ENCODE measurements at places on chromosomes 1 and 21.

DNA sequence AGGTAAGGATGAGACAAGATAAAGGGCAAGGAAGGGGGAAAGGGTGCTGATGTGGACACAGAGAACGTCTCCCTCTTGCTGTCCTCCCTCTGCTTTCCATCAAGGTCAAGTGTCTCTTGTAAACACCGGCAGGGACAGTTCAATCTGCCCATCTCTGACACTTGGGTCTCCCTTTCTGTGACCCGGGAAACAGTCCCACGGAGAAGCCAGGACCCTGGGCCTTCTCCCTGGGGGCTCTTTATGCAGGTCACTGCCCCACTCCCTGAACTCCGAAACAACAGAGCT lies 254.3 kb downstream of the LTN1 start:
- H3K36me3 ChIP-seq, result no peaks in the 10 kb centered on the region
- no peaks in the 10 kb centered on the region for H3K27me3 ChIP-seq
- H3K27ac ChIP-seq, result no peak overlapping the region
- H3K4me3 ChIP-seq, result no peak overlapping the region
- no peak for DNase-seq

DNA sequence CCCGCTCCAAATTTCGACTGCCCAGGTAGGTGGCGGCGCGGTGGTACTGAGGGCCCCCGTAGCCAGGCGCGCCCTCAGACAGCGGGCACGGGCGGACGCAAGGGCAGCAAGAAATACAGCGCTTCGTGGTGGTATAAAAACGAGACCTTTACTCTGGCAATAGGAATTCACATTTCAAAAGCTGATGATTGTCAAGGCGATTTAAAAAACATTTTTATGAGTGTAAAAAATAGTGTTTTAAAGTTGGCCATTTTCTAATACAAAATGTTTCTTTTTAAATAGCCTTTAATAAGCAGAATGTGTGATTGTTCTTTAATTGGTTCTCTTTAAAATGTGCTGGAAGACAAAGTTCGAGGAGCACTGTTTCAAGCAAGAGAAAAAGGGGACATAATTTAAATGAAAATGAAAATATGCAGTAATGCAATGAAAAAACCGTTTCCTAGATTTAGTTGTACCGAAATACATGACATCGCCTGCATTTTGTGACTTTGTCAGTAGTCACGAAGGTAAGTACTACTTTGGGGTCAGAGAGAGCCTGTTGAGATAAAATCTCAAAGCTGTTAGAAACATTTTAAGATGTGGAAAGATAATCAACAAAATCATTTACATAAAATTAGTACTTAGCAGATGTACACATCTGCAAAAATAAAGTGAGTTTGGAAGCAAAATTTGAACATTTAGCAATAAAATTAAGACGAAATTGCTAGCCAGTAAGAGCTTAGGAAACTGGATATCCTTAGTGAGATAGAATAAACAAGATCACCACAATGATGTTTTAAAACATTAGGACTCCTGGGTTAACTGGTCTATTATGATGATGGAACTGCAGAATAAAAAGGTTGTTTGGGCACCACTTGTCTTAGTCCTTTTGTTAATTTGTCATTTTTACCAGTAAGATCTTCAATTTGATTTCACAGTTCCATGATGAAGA lies 1.1 kb upstream of the PSMG1 start:
- H3K4me1 ChIP-seq, result peaks cover 22% of the 10 kb centered on the region
- H3K27ac ChIP-seq, result peak overlapping the region; percentile 96
- no peak for DNase-seq
- peaks cover 12% of the 10 kb centered on the region for H3K36me3 ChIP-seq
- H3K4me3 ChIP-seq, result peak overlapping the region; percentile 84
- H3K27me3 ChIP-seq, result no peaks in the 10 kb centered on the region

GRCh38 chr1:117051224-117052064 lies 8.7 kb upstream of the TTF2 start:
- peak; percentile 82 for DNase-seq
- peaks cover 17% of the 10 kb centered on the region for H3K4me1 ChIP-seq
- no peaks in the 10 kb centered on the region for H3K27me3 ChIP-seq

DNA sequence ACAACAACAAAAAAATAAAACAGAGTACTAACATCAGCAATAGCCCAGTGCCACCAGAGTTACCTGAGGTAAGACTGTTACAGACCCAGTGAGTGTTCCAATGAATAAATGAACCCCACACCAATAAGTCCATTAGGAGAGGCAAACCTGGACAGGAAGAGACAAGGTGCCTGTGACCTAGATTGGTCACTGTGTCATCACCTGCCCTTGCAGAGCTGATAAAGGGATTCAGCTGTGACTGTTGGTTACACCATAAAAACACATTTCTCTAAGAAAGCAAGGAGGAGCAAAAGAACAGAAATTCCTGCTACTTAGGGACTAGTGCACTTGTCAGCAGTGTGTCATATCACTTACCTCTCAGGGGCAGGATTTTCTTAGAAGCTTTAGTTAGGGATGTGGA lies 37.5 kb downstream of the CD2 start:
- peaks cover 28% of the 10 kb centered on the region for H3K4me1 ChIP-seq
- H3K4me3 ChIP-seq, result no peak overlapping the region
- no peaks in the 10 kb centered on the region for H3K27me3 ChIP-seq
- H3K36me3 ChIP-seq, result no peaks in the 10 kb centered on the region
- no peak overlapping the region for H3K27ac ChIP-seq

GRCh38 chr1:91637539-91637994 lies 136.9 kb downstream of the CDC7 start:
- H3K27ac ChIP-seq, result peak overlapping the region; percentile 58
- H3K27me3 ChIP-seq, result no peaks in the 10 kb centered on the region
- H3K4me3 ChIP-seq, result no peak overlapping the region
- DNase-seq, result peak; percentile 82

GRCh38 chr1:67626861-67627235 lies 58.2 kb upstream of the GADD45A start:
- H3K27ac ChIP-seq, result no peak overlapping the region
- no peak for DNase-seq
- H3K4me3 ChIP-seq, result no peak overlapping the region
- no peaks in the 10 kb centered on the region for H3K4me1 ChIP-seq

DNA sequence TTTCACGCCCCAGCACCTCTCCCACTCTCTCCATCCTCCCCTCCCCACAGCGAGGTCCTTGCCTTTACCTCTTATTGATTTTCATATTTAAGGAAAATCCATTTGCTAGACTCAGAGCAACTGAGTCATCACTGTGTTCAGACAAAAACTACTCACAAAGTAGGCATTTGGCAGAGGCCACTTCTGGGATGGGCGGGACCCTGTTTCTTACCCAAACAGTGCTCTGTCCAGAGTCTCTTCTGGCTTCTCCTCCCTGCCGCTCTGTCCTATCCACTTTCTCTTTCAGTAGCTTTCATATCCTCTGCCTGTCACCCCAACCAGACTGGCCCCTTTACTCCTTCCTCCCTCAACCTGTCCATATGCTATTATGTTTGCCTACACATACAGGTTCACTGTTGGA lies 2.4 kb upstream of the NAV1 start:
- H3K36me3 ChIP-seq, result no peaks in the 10 kb centered on the region
- H3K4me3 ChIP-seq, result no peak overlapping the region
- H3K4me1 ChIP-seq, result peaks cover 11% of the 10 kb centered on the region

- no peaks in the 10 kb centered on the region for H3K27me3 ChIP-seq
- no peak overlapping the region for H3K4me3 ChIP-seq
- H3K27ac ChIP-seq, result peak overlapping the region; percentile 83
- peaks cover 23% of the 10 kb centered on the region for H3K4me1 ChIP-seq
Observed at GRCh38 chr21:39007985-39008384, 175.3 kb downstream of the PSMG1 start.

DNA sequence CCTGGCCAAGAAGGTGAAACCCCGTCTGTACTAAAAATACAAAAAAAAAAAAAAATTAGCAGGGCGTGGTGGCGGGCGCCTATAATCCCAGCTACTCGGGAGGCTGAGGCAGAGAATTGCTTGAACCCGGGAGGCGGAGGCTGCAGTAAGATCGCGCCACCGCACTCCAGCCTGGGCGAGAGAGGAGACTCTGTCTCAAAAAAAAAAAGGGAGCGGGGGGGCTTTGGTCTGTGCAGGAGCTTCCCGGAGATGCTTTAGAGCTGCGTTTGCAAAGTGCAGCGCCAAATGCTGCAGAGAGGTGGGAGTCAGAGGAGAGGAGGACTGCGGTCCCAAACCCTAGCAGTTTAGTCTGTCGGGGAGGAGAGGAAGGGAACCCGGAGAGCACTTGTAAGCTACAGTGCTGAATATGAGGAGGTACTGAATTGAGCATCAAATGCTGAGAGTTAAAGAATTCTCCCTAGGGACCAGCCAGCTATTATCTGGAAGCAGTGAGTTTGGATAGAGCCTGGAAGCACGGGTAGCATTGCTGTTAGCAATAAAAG lies 569 bp downstream of the FALEC start:
- peaks cover 16% of the 10 kb centered on the region for H3K4me1 ChIP-seq
- no peaks in the 10 kb centered on the region for H3K27me3 ChIP-seq
- peak overlapping the region; percentile 91 for H3K4me3 ChIP-seq
- DNase-seq, result peak; percentile 70
- peaks cover 16% of the 10 kb centered on the region for H3K36me3 ChIP-seq

DNA sequence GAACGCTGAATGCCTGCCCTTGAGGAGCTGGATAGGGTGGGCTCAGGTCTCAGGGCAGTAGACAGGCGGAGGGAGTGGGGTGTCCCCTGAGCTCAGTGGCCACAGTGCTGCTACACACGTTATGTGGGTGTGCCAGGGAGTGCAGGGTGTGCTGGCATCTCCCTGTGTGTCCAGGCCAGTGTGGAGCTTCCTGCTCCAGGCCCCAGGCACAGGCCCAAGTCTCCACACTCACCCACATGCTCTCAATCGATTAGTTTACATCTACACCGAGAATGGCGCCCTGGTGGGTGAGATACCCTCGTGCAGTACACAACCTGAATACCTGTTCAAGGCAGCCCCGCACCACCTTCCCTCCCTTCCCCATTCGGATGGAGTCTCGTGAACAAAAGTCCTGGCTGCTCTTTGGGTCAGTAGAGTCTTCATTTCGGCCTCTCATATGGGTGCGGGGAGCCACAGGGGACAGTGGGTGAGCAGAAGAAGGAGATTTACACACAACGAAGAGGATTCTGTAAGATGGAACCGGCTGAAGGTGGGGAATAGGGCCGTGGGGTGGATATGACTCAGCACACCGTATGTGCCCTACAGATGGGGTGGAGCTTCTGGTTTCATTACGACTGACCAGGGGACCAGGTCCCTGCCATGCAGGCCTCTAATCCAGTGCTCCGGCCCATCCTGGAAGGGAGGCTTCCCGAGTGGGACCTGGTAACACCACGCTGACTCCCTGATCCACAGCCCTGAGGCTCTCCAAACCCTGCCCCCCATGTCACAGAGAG lies 93.3 kb downstream of the SPSB1 start:
- H3K27me3 ChIP-seq, result peaks cover 16% of the 10 kb centered on the region
- H3K4me3 ChIP-seq, result no peak overlapping the region
- no peak for DNase-seq
- peaks cover 23% of the 10 kb centered on the region for H3K4me1 ChIP-seq

GRCh38 chr1:51168936-51169335 lies 66.9 kb downstream of the C1orf185 start:
- H3K27me3 ChIP-seq, result no peaks in the 10 kb centered on the region
- H3K27ac ChIP-seq, result no peak overlapping the region
- no peak overlapping the region for H3K4me3 ChIP-seq
- peaks cover 12% of the 10 kb centered on the region for H3K4me1 ChIP-seq

DNA sequence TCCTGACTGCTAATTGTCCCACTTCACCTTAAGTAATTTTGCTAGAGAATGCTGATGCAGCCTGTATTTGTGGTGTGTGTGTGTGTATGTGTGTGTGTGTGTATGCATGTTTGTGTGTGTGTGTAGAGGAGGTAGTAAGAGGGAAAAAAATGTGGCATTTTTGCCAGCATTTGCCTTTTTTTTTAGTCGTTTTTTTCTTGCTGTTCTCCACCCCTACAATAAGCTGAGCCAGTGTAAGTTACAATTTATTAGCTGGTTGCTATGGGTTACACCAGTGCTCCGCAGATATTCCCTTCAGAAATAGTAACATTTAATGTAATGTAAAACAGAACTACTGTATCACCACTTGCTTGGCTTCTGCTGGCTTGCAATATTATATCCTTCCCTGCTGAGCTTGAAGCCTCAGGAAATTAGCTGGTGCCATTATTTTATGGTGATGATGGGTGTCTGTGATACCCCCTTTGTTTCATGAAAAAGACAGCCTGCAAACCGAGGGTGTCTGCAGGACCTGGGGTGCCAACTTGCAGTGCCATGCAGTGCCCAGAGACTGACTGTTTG lies 23.4 kb upstream of the IGSF3 start:
- H3K27me3 ChIP-seq, result no peaks in the 10 kb centered on the region
- no peaks in the 10 kb centered on the region for H3K36me3 ChIP-seq
- H3K27ac ChIP-seq, result no peak overlapping the region
- H3K4me3 ChIP-seq, result no peak overlapping the region
- no peaks in the 10 kb centered on the region for H3K4me1 ChIP-seq

DNA sequence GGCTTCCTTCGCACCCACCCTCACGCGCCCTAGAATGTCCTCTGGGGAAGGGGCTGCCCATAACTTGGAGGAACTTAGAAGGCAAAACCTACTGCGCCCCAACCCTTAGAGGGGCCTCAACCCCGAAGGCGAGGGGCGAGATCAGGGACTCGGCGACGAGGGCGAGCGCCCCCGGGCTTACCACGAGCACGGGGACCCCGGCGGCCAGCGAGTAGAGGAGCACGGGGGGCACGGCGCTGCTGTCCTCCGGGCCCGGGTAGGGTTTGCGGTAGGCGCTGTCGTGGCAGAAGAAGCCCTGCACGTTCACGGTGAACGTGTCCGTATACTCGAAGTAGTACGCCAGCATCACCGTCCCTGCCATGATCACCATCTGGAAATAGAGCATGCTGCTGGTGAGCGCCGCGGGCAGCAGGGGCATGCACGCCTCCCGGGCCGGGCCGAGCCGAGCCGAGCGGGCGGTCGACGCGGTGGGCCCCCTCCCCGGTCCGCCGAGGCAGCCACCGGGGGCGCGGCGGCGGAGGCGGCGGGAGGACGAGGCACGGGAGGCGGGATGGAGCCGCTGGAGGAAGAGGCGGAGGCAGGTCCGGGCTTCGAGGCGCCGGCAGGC lies 304 bp downstream of the PLPPR5 start:
- peak overlapping the region; percentile 40 for H3K4me3 ChIP-seq
- H3K4me1 ChIP-seq, result peaks cover 16% of the 10 kb centered on the region
- H3K36me3 ChIP-seq, result no peaks in the 10 kb centered on the region

GRCh38 chr1:234708700-234709395 lies 98.9 kb upstream of the IRF2BP2 start:
- peaks cover 5% of the 10 kb centered on the region for H3K4me1 ChIP-seq
- no peak overlapping the region for H3K27ac ChIP-seq
- no peak for DNase-seq
- H3K36me3 ChIP-seq, result no peaks in the 10 kb centered on the region
- no peak overlapping the region for H3K4me3 ChIP-seq

DNA sequence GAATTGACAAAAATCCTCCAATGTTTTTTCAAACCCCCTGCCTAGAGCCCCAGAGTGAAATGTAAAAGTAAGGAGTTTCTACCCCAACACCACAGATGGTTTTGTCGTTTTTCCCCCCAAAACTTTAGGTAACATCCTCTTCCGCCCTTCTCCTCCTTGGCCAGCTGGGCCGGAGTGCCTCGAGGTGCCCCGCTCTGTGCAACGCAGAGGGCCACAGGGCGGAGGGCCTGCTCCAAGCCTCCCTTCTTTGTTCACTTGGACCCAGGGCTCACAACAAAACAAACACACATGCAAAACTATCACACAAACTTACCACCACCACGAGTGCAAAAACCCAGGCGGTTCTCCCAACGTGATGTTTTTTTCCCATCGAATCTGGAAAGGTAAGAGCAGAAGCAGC lies 1.9 kb downstream of the SSBP3 start:
- H3K4me1 ChIP-seq, result peaks cover 36% of the 10 kb centered on the region
- no peaks in the 10 kb centered on the region for H3K27me3 ChIP-seq
- peak overlapping the region; percentile 95 for H3K4me3 ChIP-seq
- DNase-seq, result no peak
- peaks cover 14% of the 10 kb centered on the region for H3K36me3 ChIP-seq

GRCh38 chr1:170664828-170665612 lies 1.1 kb downstream of the PRRX1 start:
- H3K27ac ChIP-seq, result peak overlapping the region; percentile 32
- H3K4me3 ChIP-seq, result no peak overlapping the region
- peaks cover 25% of the 10 kb centered on the region for H3K4me1 ChIP-seq
- peaks cover 10% of the 10 kb centered on the region for H3K27me3 ChIP-seq

Measured in spleen (tissue), 13 donors.